ENCODE measurements at places on chromosomes 7 and 10.

DNA sequence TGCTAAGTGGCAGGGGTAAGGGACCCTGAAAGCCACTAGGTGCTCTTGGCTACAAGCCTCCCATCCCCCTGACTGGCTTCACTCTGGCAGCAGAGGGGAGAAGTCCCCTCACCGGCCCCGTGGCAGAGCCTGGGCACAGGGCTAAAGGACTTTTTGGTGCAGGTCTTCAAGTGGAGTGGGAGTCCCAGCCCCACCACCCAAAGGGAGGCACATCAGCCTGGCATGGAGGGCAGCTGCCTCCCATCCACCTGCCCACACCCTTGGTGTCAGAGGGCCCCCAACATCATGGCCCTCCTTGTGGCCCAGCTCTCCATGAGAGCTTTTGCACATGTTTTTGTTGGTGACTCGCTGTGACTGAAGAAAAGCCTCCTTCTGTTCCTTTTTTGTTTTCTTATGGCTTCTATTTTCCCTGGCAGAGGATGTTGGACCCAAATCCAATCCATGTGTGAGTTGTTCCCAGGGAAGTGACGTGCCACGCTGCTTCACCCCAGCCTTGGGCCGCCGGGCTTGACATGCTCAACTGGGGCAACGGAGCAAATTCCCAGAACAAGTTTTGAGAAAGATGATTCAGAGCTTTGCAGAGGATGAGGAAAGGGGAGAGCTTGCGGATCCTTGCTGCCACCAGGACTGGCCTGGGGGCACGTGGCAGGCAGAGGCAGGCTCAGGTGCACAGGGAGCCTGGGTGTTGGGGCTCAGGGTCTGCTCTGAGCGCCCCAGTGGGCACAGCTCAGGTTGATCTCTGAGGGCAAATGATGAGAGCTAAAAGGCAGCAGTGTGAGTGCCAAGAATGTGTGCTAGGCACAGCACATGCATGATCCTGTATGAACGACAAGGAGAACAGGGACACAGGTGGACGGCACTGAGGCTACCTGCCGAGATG lies 1.9 kb upstream of the AEBP1 start:
- DNase-seq: no peak

GRCh38 chr7:10708447-10708846 lies 265.2 kb upstream of the PHF14 start:
- DNase-seq: no peak

- DNase-seq: no peak
Measured at GRCh38 chr7:26197153-26198115, 3.1 kb downstream of the HNRNPA2B1 start.

DNA sequence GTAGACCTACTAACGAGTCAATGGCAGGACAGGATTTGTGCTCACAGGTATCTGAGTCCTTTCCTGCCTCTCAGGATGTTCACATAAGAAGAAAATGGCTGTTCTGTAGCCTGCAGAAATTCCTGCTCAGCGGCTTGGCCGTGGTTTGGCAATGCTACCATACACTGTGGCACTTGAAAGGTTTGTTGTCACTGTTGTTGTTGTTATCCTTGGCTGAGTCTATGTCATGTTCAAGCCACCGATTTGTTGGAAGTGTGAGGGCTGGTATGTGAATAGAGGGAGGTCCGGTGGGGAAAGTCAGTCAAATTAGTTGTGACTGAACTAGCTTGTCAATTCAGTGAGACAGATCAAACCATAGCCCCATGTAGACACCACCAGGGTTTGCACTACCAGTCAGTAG lies 199.9 kb downstream of the TRIL start:
- no peak for DNase-seq

GRCh38 chr10:119131512-119132240 lies 27.8 kb downstream of the DENND10 start:
- DNase-seq: no peak

DNA sequence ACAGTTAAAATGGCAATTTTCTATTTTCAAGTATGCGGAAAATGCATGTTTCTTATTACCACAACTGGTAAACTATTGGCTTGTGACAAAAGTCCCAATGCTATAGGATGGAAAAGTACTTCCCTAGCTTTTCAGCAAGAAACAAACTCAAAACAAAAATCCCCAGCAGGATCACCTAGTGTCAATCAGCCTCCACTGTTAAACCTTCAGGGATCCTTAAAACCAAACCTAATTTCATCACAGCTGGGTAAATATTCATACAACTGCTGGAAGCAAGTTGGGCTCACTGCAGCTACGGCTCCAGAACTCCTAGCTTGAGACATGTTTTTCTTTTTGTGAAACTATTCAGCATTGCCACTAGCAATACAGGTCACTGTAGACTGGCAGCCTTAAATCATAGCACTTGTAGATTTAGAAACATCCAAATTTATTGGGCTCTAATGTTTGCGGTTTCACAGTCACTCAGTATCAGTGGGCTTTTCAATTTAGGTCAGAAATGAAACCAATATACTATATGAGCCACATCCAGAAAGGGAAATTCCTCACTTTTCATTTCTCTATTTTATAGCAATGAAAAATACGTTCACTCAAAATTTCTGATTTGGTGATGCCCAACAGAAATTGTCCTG lies 145.2 kb upstream of the ANK3 start:
- DNase-seq: no peak

DNA sequence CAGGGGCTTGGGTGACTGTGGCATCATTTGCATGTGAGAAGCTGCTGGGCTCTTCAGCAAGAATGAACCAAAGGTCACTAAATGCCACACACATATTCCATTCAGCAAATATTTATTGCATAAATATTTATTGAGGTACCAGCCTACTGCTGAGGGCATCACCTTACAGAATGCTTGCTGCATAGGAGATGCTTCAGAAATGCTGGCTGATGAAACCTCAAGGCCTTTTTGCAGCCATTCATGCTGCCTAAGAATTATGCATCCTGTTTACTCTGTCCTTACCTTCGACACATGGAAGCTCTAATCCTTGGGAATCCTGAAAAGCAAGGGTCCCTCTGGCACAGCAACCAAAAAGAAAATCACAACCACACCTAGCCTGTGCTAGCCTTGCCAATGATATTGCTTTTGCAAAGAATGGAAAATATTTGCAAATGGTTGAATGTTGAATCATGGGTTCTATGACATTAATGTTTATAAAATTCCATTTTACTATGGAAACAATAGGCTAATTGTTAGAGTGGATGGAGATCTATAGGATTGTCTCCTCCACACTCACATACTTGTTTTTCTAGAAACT lies 79.6 kb downstream of the PCGF5 start:
- no peak for DNase-seq

DNA sequence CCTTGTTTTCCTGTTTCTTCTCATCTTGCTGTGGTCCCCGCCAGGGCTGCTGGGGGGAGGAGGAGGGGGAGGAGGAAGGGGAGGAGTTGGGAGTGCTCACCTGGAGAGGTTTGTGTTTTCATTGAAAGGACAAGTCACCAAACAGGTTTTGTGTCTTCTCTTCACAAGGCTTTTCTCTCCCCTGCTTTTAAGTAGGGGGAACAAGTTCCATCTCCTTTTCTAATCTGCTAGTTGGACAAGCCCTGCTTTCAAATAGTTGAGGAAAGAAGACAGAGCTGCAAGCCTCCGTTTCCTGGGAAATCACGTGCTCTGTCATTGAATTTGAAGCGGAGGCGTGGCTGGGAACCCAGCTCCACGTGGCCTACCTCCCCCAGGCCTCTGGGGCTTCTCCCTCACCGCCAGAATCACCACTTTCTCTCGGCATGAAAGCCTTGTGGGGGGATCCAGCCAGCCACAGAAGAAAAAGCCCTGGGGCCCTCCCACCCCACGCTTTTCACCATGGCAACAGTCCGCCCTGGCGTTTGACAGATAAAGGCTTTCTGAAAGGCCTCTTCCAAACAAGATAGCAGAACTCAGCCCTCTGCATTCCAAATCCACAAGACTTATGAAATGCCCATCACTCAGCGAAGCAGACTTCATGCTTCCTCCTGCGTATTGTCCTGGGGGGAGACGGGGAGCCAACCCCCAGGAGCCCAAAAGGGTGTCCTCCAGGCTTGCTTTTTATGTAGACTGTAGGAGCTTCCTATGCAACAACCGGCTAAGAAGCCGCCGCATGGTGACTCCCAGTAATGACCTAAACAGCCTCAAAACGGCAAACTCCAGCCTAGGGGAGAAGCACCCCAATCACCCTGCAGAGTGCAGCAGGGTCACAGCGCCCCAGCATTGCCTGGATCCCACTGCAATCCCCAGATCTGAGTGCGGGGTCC lies 51.7 kb downstream of the PROSER2 start:
- DNase-seq: no peak

DNA sequence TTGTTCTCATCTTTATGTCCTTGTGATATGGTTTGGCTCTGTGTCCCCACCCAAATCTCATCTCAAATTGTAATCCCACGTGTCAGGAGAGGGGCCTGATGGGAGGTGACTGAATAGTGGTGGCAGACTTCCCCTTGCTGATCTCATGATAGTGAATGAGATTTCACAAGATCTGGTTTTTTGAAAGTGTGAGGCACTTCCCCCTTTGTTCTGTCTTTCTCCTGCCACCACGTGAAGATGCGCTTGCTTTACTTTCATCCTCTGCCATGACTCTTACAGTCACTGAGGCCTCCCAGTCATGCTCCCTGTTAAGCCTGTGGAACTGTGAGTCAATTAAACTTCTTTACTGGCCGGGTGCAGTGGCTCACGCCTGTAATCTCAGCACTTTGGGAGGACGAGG lies 161.0 kb downstream of the HERPUD2 start:
- DNase-seq: no peak

DNA sequence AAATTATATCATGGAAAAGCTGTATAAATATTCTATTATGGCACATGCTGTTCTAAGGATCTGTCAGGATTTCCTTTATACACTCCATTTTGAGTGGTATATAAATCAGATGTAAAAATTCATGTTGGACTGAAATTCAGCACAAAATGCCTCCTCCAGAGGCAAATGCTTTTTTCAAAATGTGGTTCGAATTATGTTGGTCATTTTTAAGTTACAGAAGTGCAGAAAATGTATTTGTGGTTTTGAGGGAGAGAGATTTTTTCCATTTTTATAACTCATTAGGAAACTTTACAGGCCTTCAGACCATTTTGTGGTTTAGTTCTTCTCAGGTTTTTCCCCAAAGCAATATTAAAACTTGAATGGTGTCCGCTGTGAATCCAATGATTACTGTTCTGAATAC lies 2.9 kb downstream of the PPP1R3A start:
- DNase-seq: no peak

DNA sequence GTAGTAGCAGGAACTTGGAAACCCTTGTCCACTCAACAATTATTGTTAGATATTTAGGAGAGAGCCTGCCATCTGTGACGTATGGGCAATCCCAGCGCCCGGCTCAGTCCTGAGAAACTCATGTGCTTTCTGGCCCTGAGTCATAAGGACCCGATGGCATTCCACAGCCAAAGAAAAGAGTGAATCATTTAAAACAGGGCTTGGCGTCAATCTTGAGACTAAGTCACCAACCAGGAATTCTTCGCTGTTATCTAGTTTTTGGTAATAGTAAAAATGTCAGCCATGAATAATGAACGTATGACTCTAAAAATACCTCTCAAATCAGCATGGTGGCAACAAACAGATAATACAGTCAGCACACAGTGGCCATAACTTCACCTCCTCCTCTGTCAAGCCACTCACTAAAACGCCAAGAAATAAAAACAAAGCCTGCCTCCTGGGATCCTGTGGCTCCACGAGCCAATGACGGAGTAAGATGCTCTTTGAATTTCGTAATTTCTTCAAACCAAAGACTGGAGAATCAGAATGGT lies 140.8 kb downstream of the ADAM12 start:
- DNase-seq: no peak

DNA sequence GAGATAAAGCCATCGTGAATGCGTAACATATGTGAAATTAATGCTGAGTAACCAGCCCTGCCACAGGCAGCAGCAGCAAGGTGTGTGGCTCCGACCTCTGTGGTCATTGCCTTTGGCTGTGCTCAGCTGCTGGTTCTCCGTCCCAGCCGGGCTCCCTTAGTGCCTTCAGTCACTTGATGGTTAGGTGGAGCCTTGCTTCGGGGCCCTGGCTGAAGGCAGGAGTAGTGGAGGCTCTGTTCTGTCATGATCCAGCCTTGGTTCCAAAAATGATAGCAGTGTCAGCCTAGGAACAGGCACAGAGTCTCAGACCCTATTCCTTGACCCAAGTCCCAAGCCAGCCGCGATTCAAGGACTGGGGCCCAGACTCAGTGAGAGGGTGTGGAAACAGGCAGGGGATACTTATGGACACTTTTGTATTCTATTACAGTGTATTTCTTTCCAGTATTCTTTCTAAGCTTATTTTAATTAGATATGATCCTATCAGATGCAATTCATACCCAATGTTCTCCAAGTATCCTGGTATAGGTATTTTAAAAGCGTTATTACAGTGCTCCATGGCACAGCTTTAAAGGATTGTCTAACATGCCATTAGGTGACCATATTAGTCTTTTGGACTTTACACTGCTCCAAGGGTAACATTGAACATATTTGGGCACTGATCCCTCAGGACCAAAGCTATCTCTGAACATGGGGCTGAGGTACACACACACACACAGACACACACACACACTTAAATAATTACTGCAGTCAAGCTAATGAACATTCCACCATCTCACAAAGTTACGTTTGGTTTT lies 9.0 kb downstream of the SCART1 start:
- DNase-seq: no peak

DNA sequence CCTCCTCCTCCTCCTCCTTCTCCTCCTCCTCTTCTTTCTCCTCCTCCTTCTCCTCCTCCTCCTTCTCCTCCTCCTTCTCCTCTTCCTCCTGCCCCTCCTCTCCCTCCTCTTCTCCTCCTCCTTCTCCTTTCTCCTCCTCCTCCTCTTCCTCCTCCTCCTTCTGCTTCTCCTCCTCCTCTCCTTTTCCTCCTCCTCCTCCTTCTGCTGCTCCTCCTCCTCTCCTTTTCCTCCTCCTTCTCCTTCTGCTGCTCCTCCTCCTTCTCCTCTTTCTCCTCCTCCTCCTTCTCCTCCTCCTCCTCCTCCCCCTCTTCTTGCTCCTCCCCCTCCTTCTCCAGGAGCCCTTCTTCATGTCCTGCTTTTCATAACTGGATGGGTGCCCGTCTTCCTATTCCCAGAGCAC lies 12.2 kb downstream of the PLXNA4 start:
- no peak for DNase-seq

- DNase-seq: no peak
Measured at GRCh38 chr7:47724335-47724982, 142.5 kb upstream of the TNS3 start.

- no peak for DNase-seq
Measured at GRCh38 chr10:17169803-17170202, 31.7 kb downstream of the TRDMT1 start.

DNA sequence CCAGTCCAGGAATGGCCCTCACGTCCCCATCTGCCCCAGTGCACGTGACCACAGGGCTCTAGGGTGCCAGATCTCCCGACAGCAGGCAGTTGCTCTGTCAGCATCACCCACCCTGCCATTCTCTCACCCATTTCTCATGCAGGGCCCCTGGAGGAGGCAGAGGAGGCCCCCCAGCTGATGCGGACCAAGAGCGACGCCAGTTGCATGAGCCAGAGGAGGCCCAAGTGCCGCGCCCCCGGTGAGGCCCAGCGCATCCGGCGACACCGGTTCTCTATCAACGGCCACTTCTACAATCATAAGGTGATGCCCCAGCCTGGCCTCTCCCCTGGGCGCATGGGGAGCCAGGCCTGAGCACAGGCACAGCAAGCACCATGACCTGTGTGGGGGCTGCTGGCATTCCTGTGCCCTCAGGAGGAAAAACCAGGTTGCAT lies 6.1 kb upstream of the DEPP1 start:
- no peak for DNase-seq
